ENCODE measurements at places on chromosomes 7 and 10.

GRCh38 chr10:13773043-13773442 is 186.3 kb downstream of the PRPF18 start:
- no peak for DNase-seq

- no peak for DNase-seq
Measured at GRCh38 chr10:120559800-120560199, 102.8 kb downstream of the PLPP4 start.

GRCh38 chr7:122327969-122328368 is 23.4 kb upstream of the FEZF1 start:
- DNase-seq: no peak

DNA sequence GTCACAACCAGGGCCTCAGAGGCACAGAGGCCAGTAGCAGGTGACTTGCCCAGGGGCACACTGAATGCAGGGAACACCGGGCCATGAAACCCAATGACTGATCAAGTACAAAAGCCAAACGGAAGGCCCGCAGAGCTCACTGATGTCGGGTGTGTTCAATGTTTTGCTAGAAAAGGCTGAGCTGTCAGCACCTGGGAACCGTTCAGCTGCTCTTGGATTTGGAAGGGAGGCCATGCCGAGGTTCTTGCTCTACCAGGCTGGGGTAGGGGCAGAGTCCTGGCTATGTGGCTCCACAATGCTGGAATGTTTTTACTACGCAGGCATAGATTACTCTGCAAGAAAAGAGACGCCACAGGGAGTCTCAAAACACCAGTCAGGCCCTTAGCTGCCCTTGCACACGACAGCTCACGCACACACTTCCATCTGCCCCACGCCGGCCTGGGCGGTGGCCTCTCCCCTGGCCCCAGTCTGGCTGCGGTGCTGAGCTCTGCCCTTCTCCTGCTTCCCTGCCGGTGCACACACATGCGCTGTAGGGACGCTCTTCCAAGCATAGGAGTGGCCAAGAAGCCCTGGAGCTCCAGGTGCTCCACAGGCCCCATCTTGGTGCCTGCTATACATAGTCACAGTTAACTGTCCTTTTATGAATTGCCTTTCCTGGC is 79.9 kb downstream of the ZRANB1 start:
- no peak for DNase-seq

GRCh38 chr10:72267381-72267780 is 6.3 kb upstream of the DDIT4 start:
- no peak for DNase-seq

GRCh38 chr7:133691727-133692610 is 435.2 kb upstream of the LRGUK start:
- DNase-seq: no peak

GRCh38 chr10:1498746-1499358 is 238.5 kb downstream of the ADARB2 start:
- DNase-seq: no peak

DNA sequence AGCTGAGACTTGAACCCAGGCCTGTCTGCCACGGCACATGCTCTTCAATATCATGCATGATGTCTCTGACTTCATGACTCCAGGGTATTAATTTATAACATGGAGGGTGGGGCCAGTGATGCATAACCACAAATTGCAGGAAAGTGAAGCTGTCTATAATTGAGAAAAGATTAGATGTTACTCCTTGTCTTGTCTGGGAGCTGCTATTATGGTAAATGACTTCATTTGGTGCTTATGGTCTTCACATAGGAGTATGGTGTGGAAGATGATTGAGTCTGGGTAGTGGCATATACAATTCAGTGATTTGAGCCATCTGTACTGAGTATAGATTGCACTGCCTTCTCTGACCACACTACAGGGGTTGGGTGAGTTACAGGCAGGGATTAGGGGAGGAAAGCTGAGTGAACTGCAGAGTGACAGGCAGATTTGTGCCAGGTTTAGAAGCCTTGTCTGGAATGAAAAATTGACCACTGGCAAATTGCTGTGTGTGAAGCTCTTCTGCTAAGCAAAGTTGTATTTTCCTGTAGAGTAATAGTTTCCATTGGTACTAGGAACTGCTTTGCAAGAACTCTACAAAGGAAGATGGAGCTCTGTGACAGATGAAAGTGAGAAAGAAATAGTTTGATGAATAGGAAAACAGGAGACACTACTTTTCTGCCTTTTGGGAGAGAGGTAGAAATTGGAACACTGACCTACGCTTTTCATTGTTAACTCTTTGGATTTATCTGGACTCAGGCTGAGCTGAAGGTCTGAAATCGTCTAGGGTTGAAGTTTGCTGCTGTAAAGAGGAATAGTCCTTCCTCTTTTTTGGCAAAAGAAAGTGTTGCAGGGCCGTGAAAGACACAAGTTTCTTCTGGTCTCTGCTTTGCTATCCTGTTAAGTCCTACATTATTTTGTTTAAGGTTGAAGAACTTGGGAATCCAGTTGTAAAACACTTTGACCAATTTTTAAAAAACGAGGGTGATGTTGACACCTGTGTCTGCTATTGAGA is 2.7 kb downstream of the SND1 start:
- no peak for DNase-seq

- DNase-seq: no peak
Measured at GRCh38 chr10:60511477-60512229, 122.0 kb upstream of the ANK3 start.

DNA sequence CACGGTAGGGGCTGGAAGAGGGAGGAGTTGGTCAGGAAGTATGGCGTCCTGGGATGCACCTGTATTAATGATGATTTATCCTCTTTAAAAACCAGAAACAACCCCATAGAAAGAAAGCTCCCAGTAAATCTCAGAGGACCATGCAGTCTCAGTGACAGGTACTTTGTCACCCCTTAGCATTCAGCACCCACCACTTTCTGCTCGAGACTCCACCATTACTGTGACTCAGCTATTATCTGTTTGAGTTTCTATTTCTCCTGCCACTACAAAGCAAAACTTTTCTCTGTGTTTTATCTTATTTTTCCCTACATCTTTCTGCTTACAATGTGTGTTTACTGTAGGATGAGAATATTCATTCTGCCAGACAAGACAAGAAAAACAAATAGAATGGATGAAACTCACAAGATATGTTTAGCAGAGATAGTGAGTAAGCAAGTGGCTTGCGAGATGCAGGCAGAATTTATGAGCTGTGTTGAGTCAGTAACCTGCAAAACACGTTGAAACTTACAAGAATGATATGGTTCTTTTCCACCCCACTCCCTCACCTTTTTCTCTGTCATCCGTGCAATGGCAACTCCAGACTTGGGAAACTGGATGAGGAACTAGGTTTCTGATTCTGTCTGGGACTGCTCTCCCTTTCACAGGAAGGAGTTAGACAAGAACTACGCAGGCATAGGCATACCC is 127.1 kb downstream of the AOAH start:
- no peak for DNase-seq

GRCh38 chr7:22561321-22561811 is 61.4 kb upstream of the STEAP1B start:
- DNase-seq: peak; percentile 14

DNA sequence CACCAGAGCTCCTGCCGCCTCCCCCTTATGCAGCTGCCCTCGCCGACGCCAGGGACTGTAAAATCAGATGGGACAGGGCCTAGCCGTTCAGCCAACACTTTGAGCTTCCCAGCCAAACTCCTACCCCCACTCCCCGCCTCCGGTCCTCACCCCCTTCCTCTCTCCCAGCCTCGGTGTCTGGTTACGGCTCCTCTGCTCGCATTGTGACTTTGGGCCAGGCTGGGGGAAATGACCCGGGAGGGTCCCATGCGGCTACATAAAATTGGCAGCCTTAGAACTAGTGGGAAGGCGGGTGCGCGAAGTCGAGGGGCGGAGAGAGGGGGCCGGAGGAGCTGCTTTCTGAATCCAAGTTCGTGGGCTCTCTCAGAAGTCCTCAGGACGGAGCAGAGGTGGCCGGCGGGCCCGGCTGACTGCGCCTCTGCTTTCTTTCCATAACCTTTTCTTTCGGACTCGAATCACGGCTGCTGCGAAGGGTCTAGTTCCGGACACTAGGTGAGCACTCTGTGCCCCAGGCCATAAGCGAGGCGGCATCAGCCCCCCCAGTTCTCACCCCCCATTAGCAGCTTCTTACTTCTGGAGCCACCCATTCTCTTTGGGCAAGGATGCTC is at the start of gene KAZALD1:
Gene KAZALD1, plus strand, starts transcription at position 366 of the 608 bp plus-strand sequence. CDS start 604 bp downstream, outside the sequence.
- DNase-seq: no peak

DNA sequence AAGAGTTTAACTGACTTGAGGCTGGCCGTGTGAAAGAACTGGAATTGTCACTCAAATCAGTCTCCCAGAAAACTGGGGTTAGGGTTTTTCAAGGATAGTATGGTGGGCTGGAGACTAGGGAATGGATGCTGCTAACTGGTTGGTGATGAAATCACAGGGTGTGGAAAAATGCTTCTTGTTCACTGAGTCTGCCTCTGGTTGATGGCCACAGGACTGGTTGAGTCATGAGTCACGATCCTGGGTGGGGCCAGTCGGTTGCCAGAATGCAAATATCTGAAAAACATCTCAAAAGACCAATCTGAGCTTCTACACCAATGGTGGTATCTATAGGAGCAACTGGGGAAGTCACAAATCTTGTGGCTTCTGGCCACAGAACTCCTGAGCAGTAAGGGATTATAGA is 16.3 kb upstream of the BAMBI start:
- no peak for DNase-seq

- peak; percentile 33 for DNase-seq
Measured at GRCh38 chr7:43076189-43076605, 36.2 kb upstream of the HECW1 start.

GRCh38 chr7:132553031-132553430 is 23.2 kb downstream of the PLXNA4 start:
- no peak for DNase-seq

DNA sequence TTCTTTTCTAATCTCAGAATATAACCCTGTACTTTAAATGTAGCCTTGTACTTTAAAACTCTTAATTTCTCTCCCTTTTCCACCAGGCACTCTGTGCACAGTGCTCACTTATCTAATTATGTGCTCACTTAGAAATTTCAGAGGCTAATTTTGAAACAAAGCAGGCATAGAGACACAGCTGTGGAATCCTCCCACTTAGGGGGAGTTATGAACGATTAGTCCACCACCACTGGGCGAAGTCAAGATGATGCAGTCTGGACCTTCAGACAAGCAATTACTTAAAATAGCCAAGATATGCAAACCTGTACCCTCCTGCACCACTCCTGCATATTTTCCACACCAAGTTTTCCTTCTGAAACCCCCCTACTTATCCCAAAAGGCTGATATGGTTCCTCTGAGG is 143.0 kb downstream of the STK31 start:
- no peak for DNase-seq

DNA sequence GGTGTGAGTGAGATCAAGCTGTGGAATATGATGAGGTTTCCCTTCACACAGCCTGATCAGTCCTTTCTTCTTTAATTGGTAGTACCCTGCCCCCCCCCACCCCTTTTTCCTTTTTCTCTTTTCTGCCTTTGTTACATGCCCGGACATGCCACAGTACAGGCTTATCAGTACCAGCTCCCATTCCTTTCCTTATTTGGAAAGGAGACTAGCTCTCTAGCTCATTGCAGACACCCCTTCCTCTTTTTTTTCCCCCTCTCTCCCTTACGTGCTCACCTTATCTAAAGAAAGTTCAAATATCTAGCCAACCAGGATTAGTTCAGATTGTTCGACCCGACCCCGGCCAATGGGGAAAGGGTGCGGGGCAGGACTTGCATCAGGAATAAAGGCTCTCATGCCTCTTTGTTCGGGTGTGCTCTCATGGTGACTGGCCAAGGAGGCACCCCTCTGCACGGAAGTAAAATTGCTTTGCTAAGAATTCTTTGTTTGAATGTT is 230.4 kb downstream of the ACTR3B start:
- DNase-seq: no peak

DNA sequence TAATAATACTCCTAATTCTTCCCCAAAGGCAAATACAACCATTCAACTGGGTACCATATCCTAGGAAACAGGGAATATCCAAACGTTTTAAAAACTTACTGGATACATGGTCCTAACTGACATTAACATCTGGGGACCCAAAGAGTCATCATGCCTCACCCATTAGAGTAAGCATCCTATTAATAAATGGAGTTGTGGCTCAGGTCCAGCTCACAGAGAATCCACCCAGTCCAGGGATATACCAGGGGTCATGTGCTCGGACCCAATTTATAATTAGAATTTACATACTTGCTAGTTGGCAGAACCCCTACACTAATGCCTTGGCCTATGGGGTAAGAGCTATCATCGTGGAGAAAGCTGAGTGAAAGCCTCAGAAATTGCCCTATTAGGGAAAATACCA is 670.0 kb downstream of the XPNPEP1 start:
- DNase-seq: no peak

GRCh38 chr7:23893942-23894891 is 184.2 kb downstream of the STK31 start:
- peak; percentile 68 for DNase-seq

DNA sequence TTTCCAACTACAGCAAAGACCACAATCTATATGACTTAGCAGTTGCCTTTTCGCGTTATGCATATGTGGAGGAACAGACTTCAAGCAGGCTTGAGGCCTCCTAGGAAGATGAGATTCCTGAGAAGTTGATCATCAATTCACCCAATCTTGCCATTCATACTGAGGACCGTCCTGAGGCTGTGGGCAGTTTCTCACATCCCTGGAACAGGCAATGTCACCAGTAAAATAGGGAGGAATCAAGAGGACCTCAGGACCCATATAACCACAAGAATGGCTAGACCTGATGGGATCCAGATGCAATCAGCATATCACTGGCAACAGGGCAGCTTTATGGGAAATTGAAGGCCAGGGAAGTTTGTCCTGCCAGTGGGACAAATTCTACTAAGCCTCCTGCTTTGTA is 17.3 kb downstream of the KDM7A start:
- DNase-seq: no peak

DNA sequence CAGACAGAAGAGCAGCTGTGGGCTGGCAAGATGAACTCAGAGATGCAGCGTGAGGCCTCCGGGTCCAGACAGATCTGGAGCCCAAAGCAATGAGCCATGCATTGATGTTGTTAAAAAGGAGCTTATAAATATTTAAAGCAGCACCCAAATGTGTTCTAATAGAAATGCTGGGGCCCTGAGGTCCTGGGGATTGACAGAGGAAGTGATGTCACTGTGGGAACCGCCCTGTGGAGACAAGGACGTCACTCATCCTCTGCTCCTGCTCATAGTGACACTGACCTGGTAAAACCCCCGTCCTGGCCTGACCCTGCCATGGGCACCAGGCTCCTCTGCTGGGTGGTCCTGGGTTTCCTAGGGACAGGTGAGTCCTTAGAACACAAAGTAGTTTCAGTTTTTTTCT is 197.0 kb upstream of the PRSS58 start:
- DNase-seq: no peak

DNA sequence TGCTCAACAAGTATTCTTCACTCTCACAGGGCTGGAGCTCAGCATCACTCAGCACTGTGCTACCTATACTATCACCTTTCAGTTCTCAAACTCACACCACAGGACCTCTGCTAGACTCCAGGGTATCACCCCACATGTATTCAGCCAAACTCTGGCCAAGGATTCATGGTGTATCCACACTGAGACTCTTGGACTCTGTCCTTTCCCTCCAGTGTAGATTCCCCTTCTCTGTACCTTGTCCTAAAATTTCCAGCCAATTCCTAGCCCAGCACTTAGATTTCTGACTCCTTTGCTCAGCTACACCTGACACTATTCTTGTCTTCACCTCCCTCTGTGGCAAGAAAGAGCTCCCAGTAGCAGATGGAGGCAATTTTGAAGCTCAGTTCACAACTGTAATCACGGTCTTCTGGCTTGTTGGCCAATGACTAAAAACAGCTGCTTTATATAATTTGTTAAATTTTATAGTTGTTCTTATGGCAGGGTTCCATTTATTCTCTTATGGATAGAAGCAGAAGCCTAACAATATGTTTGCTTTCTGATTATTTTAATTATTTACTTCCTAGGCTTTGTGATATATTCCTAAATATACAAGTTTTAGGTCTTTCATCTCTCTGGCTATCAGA is 258.8 kb downstream of the THSD7A start:
- no peak for DNase-seq

GRCh38 chr10:92732958-92733357 is 43.2 kb downstream of the HHEX start:
- DNase-seq: no peak

Data from stimulated activated CD4-positive, alpha-beta T cell treated with anti-CD3 and anti-CD28 coated beads, Interleukin-1b, Interleukin-23, amount 100 ng/mL, for 48 hours (primary cell).